A549 treated with Mapracorat at 1 μM for 4 hours (cell line): ENCODE measurements at places on chromosomes 12 and 14. TPM values are rescaled to one million over a fixed set of nuclear protein-coding genes. Genes with fewer than 3 reads are reported as not detected.

Gene PLEKHD1
- total RNA-seq: 0.03 to 0.06 TPM (median 0.06 TPM) in 3 of 5 replicates, not detected in the others

Gene CCDC59
- total RNA-seq: 48.6 to 65.7 TPM (median 50.7 TPM) in 5 replicates

Gene RNASE3
- total RNA-seq: not detected in 5 replicates

Gene SYT1
- 4.5 to 5.8 TPM (median 5.4 TPM) in 5 replicates for total RNA-seq

Gene NTN4
- total RNA-seq: 37.4 to 48.9 TPM (median 40.4 TPM) in 5 replicates
